NCI-H526 treated with DMSO at 0.1 percent for 48 hours (cell line): ENCODE measurements at places on chromosomes 4 and X.

DNA sequence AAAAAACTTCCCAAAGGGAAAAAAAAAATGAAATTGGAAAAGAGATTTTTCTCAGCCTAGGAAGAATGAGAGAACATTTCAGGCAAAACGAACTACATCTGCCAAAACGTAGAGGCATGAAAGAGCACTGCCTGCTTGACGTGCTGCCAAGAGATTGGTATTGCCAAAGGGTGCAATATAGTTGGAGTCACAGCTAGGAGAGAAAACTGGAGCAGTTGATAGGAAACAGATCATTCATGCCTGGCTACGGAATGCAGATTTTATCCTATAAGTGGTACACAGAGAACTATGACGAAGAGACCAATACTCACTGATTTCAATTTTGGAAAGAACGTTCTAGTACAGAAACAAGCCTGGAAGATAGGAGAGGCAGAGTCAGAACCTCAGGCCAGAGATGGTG, 68.4 kb upstream of the IQCM start:
- no peak for DNase-seq

DNA sequence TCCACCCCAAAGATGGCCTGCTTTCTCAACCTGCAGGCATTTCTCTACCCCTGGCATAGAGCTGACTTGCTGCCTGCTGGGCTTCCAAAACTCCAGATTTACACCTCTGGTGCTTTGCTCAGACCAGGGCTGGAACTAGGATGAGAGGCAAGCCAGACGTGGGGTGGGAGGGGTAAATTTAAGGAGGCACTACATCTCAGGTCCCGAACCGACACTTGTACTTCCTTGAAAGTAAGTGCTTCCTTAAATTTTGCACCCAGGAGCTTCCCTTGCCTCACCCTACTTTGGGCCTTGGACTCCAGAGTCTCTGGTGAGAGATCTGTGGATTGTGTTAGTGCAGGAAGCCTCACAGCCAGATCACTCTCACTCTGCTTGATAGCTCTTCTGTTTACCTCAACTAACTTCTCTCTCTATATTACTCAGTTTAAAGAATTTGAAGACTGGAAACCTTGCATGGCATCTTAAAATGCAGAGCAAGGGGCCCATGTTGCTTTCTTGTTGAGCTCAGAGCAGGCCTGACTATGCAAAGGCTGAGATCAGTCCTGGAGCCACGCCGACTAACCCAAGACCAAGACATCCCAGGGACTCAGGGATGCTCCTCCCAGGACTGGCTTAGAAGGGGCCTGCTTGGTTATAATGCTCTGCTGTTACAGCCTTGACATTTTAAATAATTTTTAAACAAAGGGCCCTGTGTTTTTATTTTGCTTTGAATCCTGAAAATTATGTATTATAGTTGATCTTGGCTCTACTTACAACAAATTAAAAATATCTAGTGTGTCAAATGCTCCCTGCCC, 145.0 kb upstream of the LEF1 start:
- no peak for DNase-seq

DNA sequence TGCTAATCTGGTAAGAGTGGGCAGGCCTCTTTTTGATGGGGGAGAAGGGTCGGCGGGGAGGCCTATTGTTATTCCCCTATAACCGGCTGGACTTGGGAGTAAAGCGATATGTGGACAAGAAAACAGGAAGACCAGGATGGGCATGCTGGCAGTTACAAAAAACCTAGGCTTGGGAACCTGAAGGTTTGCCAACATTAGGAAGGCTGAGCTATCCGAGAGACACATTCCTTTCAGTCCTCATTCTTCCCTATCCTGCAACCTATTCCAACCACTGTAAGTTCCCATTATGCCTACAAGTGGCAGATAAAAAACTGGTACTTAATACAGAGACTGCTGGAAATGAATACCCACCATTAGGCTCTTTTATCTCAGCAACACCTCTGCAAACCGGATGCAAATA, 32.4 kb upstream of the CT47C1 start:
- no peak for DNase-seq

GRCh38 chrX:40433160-40433559, 147.6 kb upstream of the ATP6AP2 start:
- DNase-seq = no peak

GRCh38 chr4:5045097-5045496, 6.2 kb upstream of the STK32B start:
- DNase-seq = no peak

DNA sequence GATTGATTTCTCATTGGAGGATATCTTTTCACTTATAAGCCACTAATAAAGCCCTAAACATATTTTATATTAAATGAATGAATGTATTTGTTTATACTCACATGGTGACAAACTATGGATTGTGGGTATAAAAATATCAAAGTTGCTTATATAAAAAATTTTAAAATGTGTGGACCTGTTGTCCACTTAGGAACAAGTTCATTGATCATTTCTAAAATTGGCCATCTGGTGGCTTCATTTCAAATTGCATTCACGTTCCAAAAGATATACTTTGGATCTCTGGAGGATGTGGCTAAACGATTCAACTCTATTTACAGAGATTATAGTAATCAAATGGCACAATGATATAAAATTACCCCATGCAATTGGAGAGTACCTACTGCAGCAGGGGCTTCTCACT, 32.5 kb downstream of the FSTL5 start:
- no peak for DNase-seq

DNA sequence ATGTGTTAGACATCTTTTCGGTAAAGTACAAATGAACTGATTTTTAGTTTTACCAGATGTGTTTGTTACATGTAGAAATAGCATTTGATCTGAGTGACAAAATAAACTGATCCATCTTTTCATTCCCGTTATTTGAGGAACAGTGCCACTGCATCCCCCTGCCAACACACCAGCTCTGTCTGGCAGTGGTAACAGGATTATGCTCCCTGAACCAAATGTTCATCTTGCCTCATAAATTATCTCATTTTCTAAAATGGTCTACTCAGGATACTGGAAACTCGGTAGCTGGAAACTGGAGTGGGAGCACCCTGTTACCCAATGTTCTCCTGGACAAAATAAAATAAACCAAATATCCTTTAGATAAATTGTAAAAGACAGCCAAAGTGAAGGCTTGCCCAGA, 171.6 kb downstream of the FAT4 start:
- no peak for DNase-seq

DNA sequence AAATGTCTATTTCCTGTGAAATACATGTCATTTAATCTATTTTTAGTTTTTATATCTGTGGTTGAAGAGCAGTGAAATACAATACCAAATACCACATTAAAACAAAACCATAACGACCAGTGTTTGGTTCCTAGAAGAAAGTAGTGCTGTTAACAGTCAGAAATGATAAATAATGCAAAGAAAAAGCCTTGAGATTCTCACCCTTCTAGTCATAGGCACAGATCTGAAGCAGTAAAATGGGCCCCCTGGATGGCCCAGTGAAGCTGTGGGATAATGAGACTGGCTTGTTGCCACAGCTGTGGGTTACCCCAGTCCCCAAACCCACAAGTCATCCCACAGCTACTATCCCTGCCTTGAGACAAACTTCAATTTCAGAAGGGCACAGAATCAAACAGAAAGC, 137.3 kb upstream of the RPL34 start:
- no peak for DNase-seq

- DNase-seq = no peak
Observed at GRCh38 chr4:171601091-171601490, 212.1 kb upstream of the GALNTL6 start.

GRCh38 chrX:12701628-12702027, 89.6 kb upstream of the PRPS2 start:
- peak; percentile 51 for DNase-seq

- no peak for DNase-seq
Observed at GRCh38 chr4:101753721-101754120, 36.8 kb upstream of the BANK1 start.

DNA sequence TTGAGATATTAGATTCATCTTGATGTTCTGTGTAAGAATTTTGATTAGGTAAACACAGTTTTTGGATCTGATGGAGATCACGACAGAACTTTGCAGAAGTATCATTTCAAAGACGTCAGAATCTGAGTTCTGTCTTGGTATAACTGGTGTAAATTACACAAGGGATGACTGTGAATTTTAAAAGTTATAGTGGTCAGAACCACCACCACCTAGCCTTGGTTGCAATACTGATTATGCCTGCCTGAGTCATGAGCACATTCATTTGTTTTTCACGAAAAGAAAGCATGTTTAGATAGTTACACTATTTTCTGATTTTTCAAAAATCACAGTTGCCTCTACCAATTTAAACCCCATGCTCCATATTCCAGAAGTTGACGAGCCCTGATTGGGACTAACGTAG, 54.8 kb downstream of the ZFX start:
- no peak for DNase-seq

DNA sequence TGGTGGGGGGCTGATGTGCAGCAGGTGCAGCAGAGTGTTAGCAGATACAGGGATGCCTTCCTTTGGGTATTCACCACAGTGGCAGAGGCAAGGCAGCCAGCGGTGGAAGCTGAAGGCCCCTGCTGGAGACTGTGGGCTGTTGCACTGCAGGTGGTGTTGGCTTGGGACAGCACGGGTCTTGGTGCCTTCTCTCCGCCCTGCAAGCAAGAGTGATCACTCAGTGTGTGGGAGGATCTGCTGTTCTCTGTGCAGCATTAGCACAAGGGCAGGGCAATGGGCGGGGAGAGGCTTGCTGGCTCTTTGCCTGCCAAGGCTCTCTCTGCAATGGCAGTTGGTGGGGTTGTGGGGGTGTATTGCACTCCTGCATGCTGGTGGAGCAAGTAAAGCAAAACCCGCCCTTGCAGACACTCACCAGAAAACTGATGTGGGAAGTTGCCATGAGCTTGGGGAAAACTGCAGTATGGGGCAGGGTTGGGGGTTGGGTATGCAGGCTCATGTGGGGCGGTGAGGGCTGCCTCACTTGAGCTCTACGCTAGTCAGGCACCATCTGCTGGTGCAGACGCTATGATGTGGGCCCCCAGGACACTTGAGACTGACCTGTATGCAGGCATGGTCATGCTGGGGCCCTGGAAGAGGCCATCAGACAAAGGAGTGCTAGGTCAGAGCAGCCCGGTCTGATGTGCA, 820.8 kb upstream of the GRIA3 start:
- no peak for DNase-seq

DNA sequence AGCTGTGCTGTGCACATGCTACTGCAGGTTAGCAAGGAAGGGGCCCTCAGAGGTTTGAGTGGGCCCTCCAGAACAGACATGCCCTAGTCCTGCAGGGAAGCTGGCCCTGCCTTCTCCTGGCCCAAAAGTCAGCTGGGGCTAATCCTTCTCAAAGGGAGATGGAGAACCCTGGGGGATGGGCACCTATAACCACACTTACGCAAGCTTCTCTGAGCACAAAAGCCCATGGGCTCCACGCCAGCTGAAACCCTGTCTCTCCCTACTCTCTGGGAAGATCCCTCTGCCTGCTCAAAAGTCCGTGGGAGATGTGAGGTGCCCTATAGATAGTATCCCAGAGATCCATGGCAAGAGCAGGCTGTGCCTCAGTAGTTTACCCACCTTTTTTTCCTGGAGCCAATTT, 58.9 kb upstream of the DKK2 start:
- no peak for DNase-seq

DNA sequence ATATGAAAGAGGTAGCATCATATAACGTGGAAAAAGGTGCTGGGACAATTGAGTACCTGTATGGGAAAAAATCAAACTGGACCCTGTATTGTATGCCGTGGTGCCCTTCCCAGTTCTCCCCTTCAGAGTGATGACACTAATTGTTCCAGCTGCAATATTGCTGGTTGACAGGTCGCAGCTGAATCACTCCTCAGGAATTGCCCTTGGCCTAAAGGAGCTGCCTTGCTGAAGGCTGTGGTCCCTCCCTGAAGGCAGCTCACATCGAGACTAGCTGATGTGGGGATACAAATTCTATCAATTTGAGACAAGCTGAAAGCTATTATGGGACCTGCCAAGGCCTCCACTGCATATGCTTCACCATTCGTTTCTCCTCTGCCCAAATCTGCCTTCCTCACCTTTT, 39.3 kb upstream of the CXCL8 start:
- DNase-seq = no peak

DNA sequence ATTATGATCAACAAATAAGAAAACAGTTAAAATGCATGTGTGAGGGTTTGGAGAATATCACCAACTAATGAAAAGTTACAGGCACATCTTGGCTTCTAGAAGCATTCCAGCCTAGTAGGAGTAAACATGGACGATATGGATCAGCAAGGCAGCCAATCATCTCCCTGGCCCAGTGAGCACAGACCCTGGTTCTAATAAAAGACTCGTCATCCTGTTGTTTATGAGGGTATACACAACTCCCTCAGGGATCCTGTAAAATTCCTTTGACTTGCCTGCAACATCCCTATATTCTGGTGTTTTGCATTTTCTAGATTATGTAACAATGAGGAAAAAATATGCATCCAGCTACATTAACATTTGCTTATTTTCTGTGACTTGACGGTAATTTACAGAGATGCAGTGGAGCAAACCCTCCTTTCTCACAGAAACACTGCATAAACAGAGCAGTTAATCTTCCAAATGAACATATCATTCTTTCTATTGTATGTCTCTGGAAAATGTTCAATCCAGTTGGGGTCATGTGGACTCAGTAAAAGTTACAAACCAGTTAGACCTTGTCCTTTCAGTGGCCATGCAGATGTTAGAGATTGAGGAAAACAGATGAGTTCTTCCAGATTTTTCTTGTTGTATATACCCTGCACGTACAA, 88.9 kb upstream of the NDP start:
- DNase-seq = no peak

GRCh38 chrX:1151378-1152077, 60.9 kb downstream of the CRLF2 start:
- DNase-seq = no peak

DNA sequence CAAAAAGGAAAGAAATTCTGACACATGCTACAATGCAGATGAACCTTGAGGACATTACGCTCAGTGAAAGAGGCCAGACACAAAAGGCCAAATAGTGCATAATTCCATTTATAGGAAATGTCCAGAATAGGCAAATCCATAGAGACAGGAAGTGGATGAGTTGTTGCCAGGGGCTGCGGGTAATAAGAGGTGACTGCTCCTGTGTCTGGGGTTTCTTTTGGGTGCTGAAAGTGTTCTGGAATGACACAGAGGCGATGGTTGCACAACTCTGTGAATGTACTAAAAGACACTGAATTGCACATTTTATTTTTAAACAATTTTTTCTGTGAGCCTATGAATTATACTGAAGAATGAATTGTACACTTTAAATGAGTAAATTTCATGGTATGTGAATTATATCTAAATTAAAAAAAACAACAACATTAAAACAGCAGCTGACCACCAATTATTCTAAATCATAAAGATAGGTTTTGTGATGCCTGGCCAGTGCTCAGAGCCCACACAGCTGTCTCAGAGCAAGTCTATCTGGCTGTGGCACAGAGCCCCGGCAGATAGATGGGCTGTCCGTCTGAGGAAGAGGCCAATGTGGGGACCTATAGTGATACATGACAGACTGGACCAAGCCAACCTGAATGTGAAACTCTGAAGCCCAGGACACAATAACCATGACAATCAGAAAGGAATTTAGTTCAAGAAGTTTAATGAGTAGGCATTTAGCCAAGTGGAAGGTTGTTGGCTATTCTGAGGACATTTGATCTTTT, 23.5 kb upstream of the IRAK1 start:
- DNase-seq = no peak
